ENCODE measurements at places on chromosomes 11 and 22.

DNA sequence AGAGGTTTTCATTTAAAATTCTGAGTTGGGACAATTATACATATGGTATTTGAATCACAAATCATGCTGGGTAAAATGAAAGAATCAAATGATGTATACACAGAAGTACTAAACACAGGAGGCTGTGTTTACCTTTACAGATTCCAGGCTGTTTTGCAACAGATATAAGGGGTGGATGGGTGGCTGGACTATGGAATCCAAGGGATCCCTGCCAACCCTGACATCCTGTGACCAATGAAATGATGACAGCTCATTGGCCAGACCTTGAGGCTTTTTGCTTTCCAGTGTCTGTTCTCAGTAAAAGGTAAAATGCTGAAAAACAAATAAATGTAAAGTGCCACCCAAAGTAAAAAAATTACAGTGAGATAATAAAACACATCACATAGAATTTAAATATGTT lies 3.3 kb upstream of the DDI1 start:
- DNase-seq = no peak

DNA sequence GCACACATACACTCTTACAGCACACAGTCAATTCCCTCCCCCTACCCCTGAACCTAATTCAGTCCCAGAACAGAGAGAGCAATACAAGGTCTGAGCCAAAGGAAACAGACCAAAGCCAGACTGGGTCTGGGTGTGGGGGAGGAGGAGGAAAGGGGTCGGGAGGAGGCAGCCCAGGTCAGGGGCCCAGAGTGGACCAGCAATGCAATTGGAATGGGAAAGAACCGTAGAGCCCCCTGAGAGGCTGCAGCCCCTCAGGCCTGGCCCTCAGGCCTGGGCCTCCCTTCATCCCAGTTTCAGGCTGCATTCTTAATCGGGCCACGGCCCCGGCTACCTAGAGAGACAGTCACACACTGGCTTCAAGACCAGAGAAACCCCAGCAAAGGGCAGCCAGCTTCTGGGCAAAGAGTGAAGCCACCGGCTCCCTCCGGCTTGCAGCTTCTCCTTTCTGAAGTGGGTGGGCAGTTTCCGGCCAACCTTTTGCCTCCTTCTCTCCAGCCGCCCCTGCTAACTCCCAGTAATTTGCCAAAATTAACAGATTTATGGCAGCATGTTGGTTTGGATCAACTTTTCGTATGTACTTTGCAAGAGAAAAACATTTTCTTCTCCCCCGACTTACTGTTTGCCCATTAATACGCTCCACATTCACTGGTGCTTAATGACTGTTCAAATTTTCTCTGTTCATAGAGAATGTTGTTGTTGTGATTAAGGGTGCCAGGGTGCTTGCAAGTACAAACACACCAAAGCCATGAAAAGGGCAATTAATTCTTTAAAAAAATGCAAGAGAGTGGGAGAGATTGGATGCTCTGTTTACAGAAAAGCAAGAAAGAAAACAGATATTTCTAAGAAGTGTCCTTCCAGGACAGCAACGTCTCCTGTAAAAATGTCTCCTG lies 488.3 kb downstream of the MN1 start:
- no peak for DNase-seq

GRCh38 chr22:34623580-34623979 lies 442.4 kb upstream of the ISX start:
- DNase-seq = no peak

DNA sequence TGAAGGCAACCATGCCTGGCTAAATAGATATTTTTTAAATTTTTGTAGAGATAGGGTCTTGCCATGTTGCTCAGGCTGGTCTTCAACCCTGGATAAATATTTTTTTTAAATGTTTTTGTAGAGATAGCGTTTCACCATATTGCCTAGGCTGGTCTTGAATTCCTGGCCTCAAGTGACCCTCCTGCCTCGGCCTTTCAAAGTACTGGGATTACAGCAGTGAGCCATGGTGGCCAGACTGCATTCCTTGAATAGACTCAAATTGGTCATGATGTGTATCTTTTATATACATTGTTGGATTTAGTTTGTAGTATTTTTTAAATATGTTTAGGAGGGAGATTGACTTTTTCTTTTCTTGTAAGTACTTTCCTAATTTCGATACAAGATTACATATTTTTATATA lies 325.7 kb upstream of the C11orf87 start:
- no peak for DNase-seq

DNA sequence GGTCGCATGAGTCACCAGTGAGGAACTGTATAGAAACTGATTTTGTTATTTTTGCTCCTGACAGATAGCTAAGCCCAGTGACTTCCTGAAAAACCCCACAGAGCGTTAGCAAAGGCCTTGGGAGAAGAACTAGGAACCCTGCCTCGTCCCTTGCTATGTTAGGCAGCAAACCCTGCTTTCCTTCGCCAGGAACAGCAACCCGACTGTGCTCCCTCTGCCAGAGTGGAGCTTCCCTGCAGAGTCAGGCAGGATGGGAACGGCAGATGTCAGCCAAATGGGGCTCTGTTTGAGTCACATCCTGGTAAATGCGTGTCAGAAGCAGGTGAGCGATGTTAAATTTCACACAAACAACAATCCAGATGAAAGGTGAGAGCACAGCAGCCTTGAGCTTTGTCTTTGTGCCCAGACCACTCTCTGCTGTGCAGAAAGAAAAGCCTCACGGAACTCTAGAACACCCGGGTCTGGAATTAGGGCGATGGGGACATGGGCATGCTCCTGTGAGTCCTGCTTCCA lies 186.6 kb downstream of the ADAMTS15 start:
- DNase-seq = no peak

DNA sequence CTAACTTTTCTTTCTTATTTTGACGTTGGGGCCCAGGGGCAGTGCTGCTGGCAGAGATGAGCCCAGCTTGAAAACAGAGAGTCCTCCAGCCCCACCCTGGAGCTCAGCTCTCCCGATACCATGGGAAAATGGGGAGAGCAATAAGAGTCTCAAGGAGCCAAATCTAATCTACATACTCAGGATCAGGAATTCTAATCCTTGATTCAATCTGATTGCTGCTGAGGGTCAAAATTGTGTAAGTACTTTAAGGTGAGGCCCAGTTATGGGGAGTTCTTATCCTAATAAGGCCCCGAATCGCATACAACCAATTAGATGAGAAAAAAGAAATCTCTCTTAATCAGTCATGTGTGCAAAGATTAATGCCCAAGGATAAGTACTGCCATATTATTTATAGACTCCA lies 202.9 kb downstream of the FAM76B start:
- no peak for DNase-seq

GRCh38 chr22:19984201-19984753 lies 32.3 kb downstream of the ARVCF start:
- DNase-seq = no peak

DNA sequence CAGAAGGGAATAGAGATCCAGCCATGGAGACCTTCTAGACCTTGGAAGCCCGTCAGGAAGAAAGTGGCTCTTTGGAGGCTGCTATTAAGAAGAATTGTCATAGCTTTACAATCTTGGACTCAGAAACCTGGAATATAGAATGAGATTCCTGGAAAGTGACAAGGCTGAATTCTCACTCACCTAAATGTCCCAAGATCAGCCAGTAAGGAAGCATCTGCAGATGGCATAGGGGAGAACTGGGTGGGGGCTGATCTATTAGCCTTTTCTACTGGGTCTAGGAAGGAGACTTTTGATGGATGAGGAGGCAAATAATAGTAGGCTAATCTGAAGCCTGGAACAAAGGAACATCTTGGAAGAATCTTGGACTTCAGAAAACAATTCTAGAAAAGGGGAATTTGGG lies at the start of gene OR51G1:
Gene OR51G1, minus strand, starts transcription at position 101 of the 400 bp plus-strand sequence. Its CDS starts 0 bp downstream, at position 101.
- DNase-seq = no peak

Data from activated CD8-positive, alpha-beta memory T cell treated with anti-CD3 and anti-CD28 coated beads for 24 hours (primary cell).